ENCODE measurements at places on chromosomes 5 and 9.

DNA sequence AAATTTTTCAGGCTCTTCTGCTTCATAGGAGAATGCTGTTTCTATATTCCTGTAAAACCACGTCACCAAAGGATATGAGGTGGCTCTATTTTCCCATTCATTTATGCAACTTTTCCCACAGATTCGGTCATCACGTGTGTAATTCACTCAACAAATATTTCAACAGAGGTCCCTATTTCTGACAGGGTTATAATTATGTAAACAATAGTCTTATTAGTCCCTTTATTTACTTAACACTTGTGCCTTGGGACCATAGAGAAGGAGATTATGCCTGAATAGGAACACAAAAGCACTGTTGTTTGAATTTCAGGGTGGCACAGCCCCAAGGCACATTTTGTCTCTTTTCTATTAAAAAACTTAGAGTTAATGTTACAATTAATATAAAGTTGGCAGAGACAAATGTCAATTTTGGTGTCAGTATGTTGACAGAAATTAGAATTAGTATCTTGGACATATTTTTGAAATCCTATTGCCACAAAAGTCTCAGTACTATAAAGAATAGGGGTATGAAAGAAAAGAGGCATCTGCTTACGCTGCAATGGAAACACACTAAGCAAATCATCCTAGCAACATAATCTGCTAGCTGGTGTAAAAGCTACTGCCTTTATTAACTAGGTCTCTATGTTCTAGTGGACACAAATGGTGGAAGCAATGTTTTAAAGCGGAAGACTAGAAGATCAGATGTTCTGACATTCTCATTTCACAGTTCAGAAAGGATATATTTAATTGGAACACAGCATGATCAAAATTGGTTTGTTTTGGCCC, 229.1 kb upstream of the TBCA start:
- DNase-seq = no peak

GRCh38 chr9:104778802-104779201, 14.9 kb downstream of the NIPSNAP3B start:
- no peak for DNase-seq

GRCh38 chr5:133730866-133731265, 118.5 kb upstream of the FSTL4 start:
- no peak for DNase-seq

GRCh38 chr5:115683081-115683480, 57.2 kb upstream of the TMED7 start:
- DNase-seq = no peak

DNA sequence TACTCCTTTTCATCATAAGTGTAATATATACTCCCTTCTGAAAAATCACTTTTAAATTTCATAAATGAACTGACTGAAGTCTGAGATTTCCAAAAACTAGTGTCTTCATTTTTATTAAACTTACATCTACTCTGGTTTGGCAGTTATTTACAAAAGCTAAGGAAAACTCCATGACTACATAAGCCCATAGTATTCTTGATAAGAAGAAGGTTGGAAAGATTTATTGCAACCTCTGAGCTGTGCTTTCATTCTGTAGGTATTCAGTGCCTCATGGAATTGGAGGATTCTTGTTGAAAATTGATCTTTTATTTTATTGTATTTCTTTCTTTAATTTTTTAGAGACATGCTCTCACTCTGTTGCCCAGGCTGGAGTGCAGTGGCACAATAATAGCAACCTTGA, 41.7 kb downstream of the GNAQ start:
- DNase-seq = no peak

- no peak for DNase-seq
Measured at GRCh38 chr5:80189201-80189600, 66.6 kb downstream of the SERINC5 start.

DNA sequence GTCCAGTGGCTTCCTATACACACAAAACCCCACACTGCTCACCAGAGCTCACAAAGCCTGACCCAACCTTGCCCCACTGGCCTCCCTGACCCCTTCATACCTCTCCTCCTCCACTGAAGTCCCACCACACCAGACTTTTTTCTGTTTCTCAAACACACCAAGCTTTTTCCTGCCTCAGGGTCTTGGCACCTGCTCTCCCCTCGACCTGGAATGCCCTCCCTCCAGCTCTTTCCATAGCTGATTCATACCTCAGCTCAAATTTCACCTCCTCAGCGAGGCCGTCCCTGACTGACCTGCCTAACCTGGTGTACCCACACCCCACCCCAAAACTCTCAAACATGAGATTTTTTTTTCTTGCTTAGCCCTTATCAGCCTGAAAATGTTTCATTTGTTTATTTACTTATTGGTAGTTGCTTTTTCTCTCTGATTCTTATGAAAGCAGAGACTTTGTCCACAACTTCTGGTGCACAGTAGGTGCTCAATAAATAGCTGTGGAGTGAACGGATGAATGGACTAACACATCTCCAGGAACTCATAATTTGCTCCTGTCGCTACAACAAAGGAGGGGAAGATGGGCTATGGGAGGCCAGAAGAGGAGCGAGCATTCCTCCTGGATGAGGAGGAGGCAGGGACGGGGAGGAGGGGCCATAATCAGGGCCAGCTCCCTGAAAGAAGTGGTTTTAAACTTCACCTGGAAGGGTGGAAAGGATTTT, 84.3 kb downstream of the SH3TC2 start:
- DNase-seq = no peak

DNA sequence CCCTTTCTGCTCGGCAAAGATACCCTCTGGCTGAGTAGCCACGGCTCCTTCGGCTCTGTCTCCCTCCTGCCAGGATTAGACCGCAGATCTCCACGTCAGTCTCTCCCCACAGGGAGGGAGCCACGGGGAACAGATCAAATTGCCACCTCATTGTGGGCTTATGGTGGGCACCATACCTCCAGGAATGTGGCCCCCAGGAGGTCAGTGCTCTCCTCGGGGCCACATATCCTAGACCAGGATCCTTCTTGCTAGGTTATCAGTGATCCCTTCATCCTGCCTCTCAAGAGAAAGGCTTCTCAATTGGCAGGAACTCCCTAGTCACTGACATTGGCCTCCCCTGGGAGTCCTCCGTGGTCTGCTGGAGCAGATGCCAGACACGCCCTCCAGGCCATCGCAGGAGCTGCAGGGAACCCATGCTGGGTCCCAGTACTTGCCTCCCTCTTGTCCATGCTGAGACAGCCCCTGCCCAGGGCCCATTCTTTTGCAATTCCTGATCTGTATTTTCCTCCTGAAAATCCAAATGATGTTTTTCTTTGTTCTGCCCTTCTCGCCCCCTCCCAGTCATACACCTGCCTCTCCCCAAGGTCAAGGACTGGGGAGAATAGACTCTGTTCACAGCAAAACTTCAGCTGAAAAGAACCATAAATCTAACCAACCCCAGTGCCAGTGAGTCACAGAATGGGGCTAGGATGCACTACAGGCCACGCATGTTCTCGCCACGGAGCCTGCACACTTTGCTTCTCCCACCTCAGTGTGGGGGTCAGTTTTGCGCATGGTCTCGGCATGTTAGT, 31.6 kb upstream of the ENHO start:
- DNase-seq = no peak

- DNase-seq = no peak
Measured at GRCh38 chr5:124980163-124980941, 233.9 kb upstream of the ZNF608 start.

DNA sequence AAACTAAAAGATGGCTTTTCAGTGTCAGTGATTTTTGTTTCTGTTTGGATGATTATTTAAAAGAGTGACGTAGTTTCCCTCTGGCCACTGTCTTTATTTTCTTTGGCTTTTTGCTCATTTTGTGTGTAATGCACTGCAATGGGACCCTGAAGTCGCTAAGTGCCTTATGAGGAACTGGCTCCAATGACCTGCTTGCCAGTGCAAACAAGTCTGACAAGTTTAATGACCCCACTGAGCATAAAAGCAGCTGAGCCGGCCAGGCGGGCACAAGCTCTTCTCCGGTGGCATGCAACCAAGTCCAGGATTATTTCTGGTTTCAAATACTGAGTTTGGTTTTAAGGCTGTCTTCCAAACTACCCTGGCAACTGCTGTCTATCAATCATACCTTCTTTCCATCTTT, 15.6 kb upstream of the GNA14 start:
- DNase-seq = no peak

- DNase-seq = no peak
Measured at GRCh38 chr9:77533671-77534070, 114.5 kb downstream of the GNA14 start.

GRCh38 chr9:117671468-117671867, 32.7 kb upstream of the TLR4 start:
- no peak for DNase-seq

- DNase-seq = peak; percentile 55
Measured at GRCh38 chr9:110126986-110127864, 80.7 kb downstream of the C9orf152 start.

DNA sequence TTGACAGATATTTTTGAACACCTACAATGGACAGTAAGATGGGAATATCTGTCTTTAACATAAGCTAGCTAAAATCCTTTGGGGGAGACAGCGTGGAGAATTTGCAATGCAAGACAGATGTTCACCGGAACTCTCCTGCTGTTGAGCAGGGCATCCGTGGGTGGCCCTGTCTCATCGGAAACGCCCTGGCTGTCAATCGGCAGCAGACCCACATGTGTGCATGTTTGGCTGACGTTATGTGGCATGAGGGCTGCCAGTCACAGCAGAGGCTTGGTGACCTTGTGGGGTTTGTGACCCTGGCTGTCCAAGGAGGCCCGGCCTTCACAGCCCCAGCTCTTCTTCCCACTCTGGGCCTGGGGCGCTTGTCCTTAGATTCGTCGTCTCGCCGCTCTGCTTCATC, 129.7 kb upstream of the OTULINL start:
- no peak for DNase-seq

GRCh38 chr5:148786456-148786855, 40.0 kb upstream of the ADRB2 start:
- no peak for DNase-seq

DNA sequence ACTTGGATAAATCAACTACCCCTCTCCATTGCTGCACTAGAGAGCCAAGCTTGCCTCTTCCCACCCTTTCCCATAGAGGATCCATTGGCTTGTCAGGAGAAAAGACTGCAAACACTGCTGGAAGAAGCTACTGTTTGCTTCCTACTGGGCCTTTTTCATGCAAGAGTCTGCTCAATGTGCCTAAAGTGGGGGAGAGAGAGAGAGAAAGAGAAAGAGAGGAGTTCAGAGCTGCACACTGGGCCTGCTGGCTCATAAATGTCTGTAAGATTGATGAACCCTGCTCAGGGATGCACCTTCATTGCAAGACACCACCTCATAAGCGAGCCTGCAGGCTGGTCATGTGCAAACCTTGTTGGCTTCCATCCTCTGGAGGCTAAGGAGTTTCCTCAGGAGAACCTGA, 269.4 kb downstream of the ZNF608 start:
- DNase-seq = no peak

- no peak for DNase-seq
Measured at GRCh38 chr5:121121786-121122185, 657.7 kb downstream of the PRR16 start.

DNA sequence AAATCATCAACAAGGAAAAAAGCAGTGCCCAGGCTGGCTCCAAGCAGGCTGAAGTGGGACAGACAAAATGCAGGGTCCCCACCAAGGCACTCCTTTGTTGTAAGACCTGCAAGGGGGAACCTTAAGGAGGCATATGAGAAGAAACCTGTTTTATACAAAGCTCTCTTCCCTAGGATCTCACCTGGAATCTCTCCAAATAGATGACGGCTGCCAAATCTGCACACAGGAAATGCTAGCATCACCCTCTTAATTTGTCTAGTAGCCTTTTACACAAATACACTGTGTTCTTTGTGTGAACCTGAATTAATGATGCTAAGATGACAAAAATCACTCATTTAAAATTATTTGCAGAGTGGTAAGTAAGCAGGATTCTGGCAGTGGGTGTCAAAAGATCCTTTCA, 280.2 kb downstream of the SPOCK1 start:
- no peak for DNase-seq

GRCh38 chr9:20838218-20838617, 154.2 kb downstream of the FOCAD start:
- DNase-seq = no peak

DNA sequence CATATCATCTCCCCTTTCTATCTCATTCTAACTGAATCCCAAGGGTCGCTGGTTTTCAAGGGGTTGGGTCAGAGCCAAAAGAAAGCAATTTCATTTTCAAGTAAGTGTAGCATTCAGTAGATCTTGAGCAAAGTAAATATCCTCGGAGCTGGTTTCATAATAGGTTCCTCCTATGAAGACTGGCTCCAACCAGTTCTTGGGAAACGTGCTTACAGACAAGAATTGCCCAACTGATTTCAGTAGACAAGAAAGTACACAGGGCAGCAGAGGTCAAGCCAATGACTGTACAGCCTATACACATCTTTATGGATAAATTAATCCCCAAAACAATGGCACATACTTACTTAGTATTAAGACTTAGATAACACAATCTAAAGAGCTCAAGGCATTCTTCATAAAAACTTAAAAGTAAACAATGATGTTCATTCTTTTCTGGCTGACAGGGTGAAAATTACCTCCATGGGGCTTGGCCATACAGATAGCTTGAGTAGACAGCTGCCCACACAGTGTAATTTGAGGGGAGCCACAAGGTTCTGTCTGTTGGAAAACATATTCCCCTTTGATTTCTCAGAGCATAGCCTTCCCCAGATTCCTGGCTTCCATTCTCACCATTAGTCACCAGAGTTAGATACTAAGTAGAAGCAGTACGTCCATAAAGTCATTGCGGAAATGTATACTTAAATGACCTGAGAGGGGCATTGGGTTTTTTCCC, 163.9 kb downstream of the ARRDC3 start:
- DNase-seq = no peak

DNA sequence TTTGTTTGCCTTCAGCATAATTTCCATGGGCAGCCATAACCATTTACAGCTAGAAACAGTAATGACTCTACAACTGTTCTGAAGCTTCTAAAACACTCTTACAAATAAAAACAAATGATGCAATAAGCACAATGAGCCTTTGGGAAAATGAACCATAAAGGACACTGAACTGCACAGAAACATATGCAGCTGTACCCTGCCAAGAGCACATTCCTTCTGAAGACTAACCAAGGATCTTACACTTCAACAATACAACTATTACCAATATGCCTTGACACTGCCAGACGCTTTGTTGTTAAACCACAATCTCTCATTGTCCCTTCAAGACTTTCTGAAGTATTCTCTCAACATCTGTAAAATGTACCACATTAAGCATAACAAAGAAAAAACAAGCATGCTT, 104.2 kb upstream of the HMHB1 start:
- DNase-seq = no peak

DNA sequence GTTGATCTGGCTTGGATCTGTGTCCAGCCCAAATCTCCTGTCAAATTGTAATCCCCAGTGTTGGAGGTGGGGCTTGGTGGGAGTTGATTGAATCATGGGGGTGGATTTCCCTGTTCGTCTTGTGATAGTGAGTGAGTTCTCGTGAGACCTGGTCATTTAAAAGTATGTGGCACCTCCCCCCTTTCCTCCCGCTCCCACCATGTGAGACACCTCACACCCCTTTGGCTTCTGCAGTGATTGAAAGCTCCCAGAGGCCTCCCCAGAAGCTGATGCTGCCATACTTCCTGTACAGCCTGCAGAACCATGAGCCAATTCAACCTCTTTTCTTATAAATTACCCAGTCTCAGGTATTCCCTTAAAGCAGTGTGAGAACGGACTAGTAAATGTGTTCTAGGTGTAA, 117.3 kb upstream of the PTCH1 start:
- no peak for DNase-seq

All from HTR-8/SVneo (cell line).